ENCODE measurements at places on chromosomes 3 and 15. TPM values are rescaled to one million over a fixed set of nuclear protein-coding genes. Genes with fewer than 3 reads are reported as not detected.

GRCh38 chr3:13364602-13365271 is 55.4 kb downstream of the NUP210 start:
- no peaks in the 10 kb centered on the region for H3K36me3 ChIP-seq
- no peak overlapping the region for H3K27ac ChIP-seq
- no peaks in the 10 kb centered on the region for H3K4me1 ChIP-seq
- DNase-seq, result no peak
- no peak overlapping the region for H3K4me3 ChIP-seq

- H3K4me1 ChIP-seq, result peaks cover 7% of the 10 kb centered on the region
- no peak for DNase-seq
- H3K27me3 ChIP-seq, result no peaks in the 10 kb centered on the region
These were observed 4.6 kb downstream of the CFAP100 start for GRCh38 chr3:126399351-126399735.

The ACKR4 gene
- total RNA-seq, result 2.0 TPM

DNA sequence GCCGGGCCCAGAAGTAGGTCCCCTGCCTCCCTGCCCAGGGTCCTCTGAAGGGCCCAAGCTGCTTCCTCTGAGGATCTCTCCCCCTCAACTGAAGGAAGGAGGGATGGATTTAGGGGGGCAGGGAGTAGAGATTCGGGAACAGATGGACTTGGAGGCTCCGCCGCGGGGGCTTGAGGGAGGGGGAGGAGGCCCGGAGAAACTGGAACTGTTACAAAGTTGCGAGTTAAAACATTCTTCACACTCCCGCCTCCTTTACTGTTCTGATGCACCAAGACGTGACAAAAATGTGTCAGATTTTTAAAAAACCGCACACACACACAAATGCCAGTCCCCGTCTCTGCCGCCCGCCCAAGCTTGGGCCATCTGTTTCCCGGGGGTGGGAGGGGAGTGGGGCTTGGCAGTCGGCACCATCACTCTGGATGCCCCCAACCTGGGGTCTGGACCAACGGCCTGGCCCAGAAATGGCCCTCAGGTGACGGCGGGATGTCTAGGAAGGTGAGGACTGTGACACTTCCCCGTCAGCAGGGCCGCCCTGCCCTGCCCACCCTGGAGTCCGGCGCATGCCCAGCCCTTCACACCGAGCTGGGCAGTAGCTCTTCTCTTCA is 25.0 kb upstream of the LINGO1 start:
- DNase-seq, result no peak
- H3K27me3 ChIP-seq, result no peaks in the 10 kb centered on the region
- no peaks in the 10 kb centered on the region for H3K36me3 ChIP-seq
- H3K4me1 ChIP-seq, result no peaks in the 10 kb centered on the region
- H3K27ac ChIP-seq, result no peak overlapping the region

GRCh38 chr3:32484436-32484835 is 18.2 kb downstream of the CMTM6 start:
- peak overlapping the region; percentile 5 for H3K27ac ChIP-seq
- no peaks in the 10 kb centered on the region for H3K4me1 ChIP-seq
- H3K4me3 ChIP-seq, result no peak overlapping the region
- no peaks in the 10 kb centered on the region for H3K27me3 ChIP-seq

DNA sequence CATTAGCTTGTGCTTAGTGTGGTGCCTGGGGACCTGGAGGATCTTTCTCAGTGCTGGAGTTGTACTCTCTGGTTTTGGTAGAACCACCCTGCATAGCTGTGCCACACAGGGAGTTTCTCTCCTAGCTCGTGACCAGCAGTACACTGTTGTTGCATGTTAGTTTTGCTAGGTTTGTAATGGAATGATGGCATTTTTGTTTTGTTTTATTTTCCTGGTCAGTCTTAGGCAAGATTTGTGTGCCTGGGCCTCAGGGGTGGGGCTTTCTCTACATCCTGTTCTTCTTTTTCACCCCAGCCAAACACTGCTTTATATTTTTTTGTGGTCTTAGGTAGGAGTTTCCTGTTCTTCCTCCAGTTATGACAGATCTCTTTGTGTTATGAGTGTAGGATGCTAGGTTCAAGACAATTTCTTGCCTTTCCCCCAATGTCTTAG is 534.5 kb upstream of the KCNMB2 start:
- H3K4me3 ChIP-seq, result no peak overlapping the region
- no peaks in the 10 kb centered on the region for H3K4me1 ChIP-seq
- H3K36me3 ChIP-seq, result no peaks in the 10 kb centered on the region
- no peak overlapping the region for H3K27ac ChIP-seq
- DNase-seq, result no peak
- H3K27me3 ChIP-seq, result no peaks in the 10 kb centered on the region

GRCh38 chr3:122067214-122067550 is 12.0 kb downstream of the CD86 start:
- no peaks in the 10 kb centered on the region for H3K4me1 ChIP-seq
- no peaks in the 10 kb centered on the region for H3K27me3 ChIP-seq
- no peaks in the 10 kb centered on the region for H3K36me3 ChIP-seq

The FSD2 gene
- total RNA-seq, result 0.26 TPM

- H3K4me1 ChIP-seq, result no peaks in the 10 kb centered on the region
- no peaks in the 10 kb centered on the region for H3K27me3 ChIP-seq
- H3K27ac ChIP-seq, result no peak overlapping the region
- no peak for DNase-seq
- no peaks in the 10 kb centered on the region for H3K36me3 ChIP-seq
- no peak overlapping the region for H3K4me3 ChIP-seq
These were observed 123.4 kb downstream of the FEZF2 start for GRCh38 chr3:62249855-62250543.

- no peaks in the 10 kb centered on the region for H3K36me3 ChIP-seq
- DNase-seq, result peak; percentile 5
- H3K4me1 ChIP-seq, result no peaks in the 10 kb centered on the region
- no peak overlapping the region for H3K4me3 ChIP-seq
- H3K27me3 ChIP-seq, result no peaks in the 10 kb centered on the region
- H3K27ac ChIP-seq, result no peak overlapping the region
These were observed 296.6 kb downstream of the NR2F2 start for GRCh38 chr15:96627031-96627568.

GRCh38 chr3:184160456-184160855 is 5.3 kb downstream of the DVL3 start:
- H3K4me3 ChIP-seq, result no peak overlapping the region
- peaks cover 42% of the 10 kb centered on the region for H3K4me1 ChIP-seq
- DNase-seq, result no peak
- H3K27me3 ChIP-seq, result no peaks in the 10 kb centered on the region
- H3K27ac ChIP-seq, result no peak overlapping the region

DNA sequence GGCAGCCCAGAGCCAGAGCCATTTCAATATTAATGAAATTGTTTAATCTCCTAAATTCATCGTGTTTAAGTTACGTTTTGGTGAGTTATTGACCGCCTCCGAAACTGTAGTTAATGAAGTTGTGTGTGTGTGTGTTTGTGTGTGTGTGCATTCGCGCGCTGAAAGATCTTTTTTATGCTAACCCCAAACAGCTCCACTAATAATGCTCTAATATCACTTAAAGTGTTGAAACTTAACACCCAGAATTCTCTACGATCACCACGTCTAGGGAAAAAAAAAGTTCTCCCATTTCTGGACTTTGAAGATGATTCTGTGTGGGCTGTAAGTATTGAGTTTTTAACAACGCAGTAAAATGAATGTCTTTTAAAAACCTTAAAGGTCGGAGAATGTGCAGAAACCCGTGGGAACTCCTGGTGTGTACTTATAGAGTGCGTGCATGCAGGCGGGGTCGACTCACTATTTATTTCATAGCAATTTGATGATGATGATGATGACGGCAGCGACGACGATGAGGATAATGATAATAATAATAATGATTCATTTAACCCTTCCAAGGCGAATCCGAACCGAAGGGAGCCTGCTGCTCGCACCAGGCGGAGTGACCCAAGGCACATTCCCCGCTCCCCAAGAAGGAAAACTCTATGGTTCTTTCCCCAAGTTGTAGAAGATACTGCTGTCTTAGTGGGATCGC is 1.4 kb upstream of the FOXB1 start:
- no peak overlapping the region for H3K27ac ChIP-seq
- no peaks in the 10 kb centered on the region for H3K36me3 ChIP-seq
- no peak for DNase-seq

- peak; percentile 69 for DNase-seq
- H3K4me3 ChIP-seq, result no peak overlapping the region
- H3K36me3 ChIP-seq, result no peaks in the 10 kb centered on the region
- no peak overlapping the region for H3K27ac ChIP-seq
- H3K27me3 ChIP-seq, result no peaks in the 10 kb centered on the region
These were observed 87.8 kb downstream of the RSL24D1 start for GRCh38 chr15:55108858-55109518.

GRCh38 chr3:123338620-123339061 is 110.2 kb downstream of the ADCY5 start:
- no peaks in the 10 kb centered on the region for H3K36me3 ChIP-seq
- peak overlapping the region; percentile 20 for H3K27ac ChIP-seq
- H3K4me3 ChIP-seq, result no peak overlapping the region
- peaks cover 10% of the 10 kb centered on the region for H3K4me1 ChIP-seq
